ENCODE measurements at places on chromosomes 11 and 22.

DNA sequence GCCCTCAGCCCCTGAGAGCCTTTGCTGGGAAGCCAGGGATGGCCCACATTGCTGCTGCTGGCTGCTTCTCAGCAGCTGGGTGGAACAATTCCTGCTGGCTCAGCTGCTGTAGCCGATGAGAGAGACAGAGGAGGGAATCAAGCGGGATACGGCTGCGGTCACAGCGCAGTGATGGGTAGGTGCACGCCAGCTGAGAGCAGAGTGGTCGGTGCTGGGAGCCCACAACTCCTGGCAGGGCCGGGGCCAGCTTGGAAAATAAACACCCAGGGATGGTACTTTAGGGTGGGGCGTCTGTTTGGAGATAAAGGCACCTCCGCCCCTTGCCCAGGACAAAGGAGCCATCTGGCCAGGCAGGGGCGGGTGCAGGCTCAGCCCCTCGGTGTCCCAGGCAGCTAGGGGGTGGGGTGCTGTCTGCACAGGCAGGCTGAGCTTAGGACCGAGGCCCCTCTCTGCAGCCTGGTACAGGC, 480.5 kb downstream of the MIAT start:
- no peak for DNase-seq

GRCh38 chr11:61869429-61869707, 22.0 kb downstream of the FADS3 start:
- DNase-seq, result no peak

DNA sequence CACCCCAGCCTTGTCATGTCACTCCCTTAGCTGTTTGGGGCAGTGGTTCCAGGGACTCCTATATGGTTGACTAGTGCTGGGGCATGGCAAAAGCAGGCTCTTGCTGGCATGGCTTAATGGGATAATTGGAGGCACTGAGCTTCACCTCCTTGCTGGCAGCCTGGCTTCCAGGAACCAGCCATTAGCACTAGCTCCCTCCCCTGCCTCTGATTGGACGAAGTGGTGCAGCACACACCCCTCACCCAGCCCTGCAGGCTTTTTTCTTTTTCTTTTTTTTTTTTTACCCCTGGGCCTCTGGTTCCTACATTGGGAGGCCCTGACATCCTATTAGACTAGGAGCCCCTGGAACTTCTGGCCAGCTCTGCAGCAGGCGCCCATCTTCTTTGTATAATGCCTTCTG, 18.6 kb downstream of the PHLDB1 start:
- DNase-seq, result no peak

GRCh38 chr22:50504369-50505211, 2.9 kb downstream of the LMF2 start:
- DNase-seq, result no peak

DNA sequence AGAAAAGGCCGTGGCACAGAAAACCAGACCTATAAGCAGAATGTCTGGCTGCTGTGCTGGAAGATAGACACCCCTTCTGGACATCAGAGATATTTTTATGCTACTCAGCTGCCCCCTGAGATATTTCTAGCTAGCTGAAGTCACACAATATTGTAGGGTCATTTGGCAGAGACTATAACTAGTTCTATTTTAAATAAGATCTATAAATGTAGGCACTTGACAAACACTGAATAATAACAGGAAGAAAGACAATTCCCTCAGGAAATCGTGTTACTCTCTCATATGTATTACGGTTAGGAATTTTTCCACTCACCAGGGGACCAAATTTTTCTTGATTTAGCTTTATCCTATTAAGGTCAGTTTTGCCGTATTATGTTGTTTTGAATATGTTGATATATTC, 845.4 kb downstream of the OPCML start:
- no peak for DNase-seq

- DNase-seq, result no peak
These were observed 113.5 kb downstream of the GUCY1A2 start for GRCh38 chr11:106904826-106905225.

DNA sequence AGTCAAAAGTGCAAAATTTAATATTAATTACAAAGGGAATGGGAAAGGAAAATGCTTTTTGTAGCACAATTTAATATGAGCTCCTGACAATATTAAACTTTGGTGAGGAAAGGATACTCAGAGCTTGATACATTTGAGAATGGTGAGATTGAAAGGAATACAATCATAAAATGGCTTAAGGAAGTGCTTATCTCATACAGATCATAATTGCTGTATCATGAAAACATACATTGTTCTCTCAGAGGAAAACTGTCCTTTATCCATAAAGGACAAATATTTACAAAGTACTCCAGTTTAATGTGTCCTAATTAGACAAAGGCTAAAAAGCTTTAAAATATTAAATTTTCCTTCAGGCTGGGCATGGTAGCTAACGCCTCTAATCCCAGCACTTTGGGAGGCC, 260.4 kb downstream of the TMEM135 start:
- DNase-seq, result no peak

DNA sequence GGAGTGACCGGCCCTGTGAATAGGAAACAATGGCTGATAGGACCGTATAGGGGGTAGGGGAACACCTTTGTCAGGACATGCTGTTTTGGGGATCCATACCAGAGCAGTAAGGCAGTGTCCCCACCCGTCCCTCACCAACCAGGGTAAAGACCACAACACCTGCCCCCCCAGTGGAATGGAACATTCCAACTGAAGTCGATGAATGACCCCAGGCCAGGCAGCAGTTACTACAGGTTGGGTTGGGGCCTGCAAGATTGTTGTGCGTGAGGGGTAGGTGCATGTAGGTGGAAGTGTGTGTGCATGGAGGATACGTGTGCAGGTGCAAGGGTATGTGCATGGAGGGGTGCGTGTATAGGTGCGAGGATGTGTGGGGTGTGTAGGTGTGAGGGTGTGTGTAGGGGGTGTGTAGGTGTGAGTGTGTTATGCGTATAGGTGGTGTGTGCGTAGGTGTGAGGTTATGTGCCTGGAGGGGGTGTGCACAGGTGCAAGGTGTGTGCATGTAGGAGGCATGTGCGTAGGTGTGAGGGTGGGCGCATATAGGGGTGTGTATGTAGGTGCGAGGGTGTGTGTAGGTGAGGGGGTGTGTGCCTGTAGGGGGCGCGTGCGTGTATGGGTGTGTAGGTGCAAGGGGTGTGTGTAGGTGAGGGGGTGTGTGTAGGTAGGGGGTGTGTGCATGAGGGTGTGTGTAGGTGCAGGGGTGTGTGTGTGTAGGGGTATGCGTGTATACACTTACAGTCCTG, 32.9 kb downstream of the PISD start:
- DNase-seq, result no peak
